ENCODE measurements at places on chromosomes 2 and 18.

DNA sequence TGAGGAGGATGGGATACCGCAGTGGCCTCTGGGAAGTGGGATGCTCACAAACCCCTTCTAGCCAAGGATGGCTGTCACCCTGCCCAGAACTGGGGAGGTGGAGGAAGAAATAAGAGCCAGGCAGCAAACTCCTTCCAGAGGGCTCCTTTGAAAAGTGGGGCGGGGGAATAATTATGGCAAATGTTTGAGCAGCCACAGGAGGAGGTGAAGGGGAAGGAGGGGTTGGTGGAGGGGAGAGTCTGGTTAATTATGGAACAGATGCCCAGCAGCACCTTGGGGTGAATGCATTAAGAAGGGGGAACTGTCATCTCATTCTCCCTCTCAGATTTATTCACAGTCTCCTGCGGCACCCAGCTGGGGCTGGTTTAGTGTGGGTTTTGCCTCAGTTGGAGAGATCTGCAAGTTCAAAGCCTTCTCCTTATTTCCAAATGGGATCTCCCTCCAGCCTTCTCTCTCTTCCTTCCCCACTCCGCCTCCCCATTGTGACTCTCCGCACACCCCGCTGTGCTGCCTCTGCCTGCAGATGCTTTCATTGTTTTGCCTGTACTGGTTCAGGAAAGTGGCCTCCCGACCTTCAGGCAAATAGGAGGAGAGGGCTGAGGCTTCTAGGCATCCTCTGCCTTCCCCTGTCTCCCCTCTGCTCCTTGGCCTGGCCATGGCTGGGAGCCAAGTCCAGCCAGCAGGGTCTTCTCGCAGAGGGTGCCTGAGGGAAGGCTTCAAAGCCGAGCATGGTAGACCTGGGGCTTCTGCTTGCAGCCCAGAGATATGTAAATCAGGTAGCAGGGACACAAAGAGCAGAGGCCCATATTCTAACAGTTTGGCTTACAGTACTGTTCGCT is 457.2 kb upstream of the MEX3C start:
- no peak for DNase-seq

DNA sequence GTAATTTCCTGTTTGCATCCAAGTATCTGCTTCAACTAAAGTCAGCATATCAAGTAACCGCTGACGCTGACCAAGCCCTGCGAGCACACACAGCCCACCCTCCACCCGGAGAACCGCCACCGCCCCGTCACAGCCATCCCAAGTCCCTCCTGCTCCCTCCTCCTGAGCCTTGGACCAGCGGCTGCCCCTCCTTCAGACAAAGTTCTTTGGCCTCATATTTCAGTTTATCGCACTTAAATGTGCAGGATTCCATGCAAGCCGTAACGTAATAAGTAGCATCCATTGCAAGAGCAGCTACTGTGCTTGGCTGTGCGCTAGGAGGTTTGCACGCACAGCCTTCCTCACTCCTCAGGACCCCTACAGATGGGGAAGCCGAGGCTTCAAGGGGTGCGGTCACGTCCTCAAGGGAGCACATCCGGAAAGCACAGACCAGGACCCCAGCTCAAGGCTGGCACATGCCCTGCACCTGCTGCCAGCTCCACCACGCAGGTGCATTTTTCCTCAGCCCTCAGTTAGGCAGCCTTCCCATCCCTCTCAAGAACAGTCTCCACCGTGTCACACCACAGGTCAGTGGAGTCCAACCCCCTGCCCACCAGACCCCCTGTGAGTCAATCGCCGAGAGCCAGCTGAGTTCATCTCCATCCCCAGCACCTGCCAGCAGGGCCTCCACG is 17.1 kb downstream of the PXDN start:
- DNase-seq = no peak

DNA sequence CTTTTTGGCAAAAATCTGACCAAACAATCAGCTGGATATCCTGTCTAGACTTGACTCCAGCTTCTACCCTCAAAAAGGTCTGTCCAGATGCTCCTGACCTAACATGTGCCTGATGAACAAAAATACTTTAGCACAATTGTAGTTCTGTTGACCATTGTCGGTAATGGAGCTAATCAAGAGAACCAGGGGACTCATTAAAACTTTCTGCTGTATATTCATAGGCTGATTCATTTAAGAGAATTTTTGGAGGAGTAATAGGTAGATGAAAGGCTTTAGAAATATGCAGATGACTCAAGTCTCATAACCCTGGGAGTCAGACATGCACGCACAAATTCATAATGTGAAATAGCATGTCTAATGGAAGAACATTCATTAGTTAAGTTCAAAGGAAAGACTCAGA is 514.2 kb downstream of the TXNL1 start:
- DNase-seq = peak; percentile 87

- DNase-seq = peak; percentile 85
Measured at GRCh38 chr2:201470821-201471731, 19.5 kb downstream of the STRADB start.

GRCh38 chr2:10172033-10172871 is 49.7 kb downstream of the RRM2 start:
- DNase-seq = no peak

DNA sequence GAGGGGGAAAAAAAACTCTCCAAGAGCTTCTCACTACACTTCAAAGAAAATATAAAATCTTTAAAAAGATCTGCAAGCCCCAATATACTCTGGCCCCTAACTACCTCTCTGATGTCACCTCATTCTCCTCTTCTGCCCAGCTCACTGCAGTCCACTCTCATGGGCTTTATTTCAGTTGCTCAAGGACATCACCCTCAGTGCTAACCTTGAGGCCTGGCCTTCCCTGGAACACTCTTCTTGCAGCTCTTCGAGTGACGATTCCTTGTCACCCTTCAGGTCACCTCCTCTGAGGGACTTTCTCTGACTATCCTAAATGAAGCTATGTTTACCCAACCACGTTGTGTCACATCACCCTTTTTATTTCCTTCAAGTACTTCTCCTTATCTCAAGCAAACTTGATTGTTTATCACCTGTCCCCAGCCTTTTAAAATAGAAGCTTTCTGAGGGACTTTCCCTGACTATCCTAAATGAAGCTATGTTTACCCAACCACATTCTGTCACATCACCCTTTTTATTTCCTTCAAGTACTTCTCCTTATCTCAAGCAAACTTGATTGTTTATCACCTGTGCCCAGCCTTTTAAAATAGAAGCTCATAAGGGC is 10.4 kb downstream of the RTTN start:
- no peak for DNase-seq

DNA sequence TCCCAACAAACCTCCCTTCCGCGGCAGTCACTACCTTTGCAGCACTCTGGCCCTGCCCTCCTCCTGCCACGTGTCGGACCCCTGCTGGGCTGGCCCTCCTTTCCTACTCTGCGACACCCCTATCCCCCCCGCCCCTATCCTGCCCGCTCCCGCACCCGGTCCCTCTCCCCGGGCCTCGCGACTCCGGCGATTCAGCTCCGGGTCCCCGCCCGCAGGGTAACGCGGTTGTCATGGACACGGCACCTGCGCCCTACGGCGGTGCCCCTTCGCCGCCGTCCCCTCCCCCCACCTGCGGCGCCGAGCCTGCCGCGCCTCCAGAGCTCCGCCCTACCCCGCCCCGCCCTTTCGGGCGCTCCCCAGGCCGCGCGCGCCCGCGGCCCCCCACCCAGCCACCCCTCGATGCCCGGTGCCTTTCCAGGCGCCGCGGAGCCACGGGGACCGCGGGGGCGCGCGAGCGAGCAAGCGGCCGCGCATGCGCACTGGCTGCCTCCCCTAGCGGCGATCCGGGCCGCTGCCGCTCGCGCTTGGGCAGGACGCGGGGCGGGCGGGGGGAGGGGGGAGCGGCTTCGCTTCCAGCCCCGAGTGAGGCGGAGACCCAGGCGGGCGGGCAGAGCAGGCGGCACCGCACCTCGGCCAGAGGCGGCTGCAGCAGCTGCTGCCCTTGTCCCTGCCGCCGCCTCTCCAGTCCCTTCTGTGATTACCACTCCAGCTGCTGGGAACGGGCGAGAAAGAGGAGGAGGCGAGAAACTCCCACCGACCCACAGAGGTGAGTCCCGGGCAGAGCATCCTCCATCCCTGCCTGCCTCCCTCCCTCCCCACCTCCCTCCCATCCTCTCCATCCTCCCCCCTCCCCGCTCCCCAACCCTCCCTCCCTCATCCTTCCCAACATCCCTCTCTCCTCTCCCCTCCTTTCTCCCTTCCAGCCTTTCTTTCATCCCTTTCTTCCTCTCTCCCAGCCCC is at the start of gene CTNNA2:
CTNNA2 (plus strand) TSS at position 610 of the 960 bp plus-strand sequence.
- DNase-seq = peak; percentile 25

DNA sequence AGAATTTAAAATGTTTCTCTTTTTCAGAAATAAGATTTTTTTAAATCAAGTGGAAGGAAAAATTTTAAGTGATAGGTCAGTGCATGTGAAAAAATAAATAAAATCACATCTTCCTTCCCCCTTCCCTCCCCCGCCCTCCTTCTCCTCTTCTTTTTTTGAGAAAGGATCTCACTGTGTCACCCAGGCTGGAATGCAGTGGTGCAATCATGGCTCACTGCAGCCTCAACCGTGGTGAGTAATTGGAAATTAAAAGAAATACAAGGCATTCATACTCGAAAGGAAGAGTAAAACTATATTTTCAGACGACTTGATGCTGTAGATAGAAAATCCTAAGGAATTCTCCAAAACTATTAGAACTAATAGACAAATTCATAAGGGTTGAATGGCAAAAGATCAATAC is 16.9 kb upstream of the CRACDL start:
- DNase-seq = peak; percentile 42

DNA sequence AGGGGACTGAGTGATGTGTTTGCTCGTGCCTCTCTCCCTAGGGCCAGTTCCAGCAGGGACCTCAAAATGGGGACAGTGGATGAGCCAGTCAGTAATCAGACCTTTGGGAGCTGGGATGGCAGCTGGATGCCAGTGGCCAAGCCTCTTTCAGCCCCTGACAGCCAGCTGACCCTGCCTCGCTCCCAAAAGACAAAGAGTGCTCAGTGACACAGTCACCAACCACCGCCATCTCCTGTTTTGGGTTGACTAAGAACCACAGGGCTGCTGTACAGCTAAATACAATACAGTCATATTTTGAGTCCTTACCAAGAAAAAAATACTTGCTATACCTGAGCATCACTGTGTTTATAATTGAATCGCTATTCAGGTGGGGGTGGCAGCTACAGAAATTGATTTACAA is 75.7 kb downstream of the POU3F3 start:
- no peak for DNase-seq

- DNase-seq = no peak
Measured at GRCh38 chr2:57552885-57553284, 493.7 kb upstream of the VRK2 start.

DNA sequence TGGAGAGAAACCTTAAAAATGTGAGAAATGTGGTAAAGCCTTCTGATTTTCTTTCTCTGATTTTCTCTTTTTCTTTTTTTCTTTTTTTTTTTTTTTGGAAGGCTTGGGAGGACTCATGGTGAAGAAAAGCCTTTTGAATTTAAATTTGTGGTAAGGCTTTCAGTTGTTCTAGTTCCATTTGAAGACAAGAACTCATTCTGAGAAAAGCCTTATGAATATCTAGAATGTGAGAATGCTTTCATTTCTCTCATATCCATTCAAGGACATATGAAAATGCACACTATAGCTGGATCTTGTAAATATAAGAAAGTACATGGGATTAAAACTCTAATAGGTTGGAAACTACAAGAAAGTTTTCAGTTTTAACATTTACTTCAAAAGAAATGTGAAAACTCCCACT is 1045.2 kb upstream of the NRXN1 start:
- DNase-seq = no peak

GRCh38 chr2:16429002-16429401 is 236.6 kb downstream of the CYRIA start:
- DNase-seq = no peak

GRCh38 chr2:169039702-169040101 is 8.6 kb upstream of the ABCB11 start:
- no peak for DNase-seq

DNA sequence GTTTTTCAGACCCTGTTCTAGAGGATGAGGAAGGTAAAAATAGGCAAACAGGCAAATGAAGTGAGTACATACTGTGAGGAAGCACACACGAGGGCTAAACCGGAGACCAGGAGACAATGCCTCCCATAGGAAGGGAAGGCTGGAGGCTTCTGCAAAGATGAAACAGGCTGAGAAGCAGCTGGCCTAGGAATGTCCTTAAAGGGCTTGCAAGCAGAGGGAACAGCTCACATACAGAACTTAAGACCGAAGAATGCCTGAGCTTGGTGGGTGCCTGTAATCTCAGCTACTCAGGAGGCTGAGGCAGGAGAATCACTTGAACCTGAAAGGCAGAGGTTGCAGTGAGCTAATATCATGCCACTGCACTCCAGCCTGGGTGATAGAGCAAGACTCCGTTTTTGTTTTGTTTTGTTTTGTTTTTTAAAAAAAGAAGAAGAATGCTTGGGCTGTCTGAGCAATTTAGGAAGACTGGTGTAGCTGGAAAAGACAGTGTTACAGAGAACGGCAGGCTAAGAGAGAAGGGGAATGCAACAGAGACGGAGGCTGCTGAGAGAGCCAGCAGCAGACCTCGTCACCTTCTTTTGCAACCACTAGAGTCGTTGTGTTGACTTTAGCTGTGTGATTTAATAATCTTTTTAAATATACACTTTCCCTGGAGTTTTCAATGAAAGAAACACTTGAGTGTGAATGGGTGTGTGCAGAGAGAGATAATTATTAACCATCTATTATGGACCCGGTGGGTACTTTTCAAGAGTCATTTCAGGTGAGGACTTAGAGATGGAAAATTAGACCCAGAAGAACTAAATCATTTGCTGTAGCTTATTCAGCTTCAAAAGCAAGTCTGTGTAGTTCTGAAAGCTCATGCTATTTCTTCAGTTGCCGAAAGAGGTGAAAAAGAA is 232.8 kb downstream of the GALR1 start:
- no peak for DNase-seq

- DNase-seq = peak; percentile 5
Measured at GRCh38 chr2:58204195-58204959, 36.7 kb downstream of the FANCL start.

DNA sequence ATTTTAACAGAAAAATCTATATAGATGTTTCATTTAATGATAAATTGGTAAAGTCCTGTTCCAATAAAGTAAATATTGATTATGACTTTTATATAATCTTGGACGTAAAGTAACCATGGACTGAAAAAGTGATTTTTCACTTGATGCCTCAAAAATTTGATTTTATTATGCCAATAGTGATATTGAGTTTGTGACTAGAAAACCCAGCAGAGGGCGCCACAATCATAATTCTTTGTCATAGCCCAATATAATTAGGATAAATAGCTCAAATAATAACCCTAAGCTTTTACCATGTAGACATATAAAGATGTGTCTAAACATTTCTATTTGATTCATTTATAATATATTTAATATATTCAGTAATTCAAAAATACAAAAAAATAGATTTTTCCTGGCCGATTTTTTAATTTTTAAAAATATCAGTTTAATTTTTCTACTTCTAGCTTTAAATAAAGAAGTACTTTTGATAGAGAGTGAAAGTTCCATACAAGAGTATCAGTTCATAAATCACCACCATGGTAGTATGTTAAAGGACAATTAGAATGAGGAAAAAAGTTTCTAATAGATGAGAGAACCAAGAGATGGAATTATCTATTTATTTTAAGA is 30.7 kb downstream of the CAMKMT start:
- DNase-seq = peak; percentile 42

- no peak for DNase-seq
Measured at GRCh38 chr2:161150704-161151103, 9.5 kb upstream of the TANK start.
